ENCODE measurements at places on chromosomes 7 and 10.
A peak's percentile ranks its signal among the peaks of the same experiment; 100 is the strongest.

GRCh38 chr7:55366461-55367070 lies 1.4 kb downstream of the LANCL2 start:
- DNase-seq = no peak

GRCh38 chr10:788796-789748 lies 99.6 kb upstream of the DIP2C start:
- DNase-seq = peak; percentile 79

GRCh38 chr10:59708816-59709394 lies 745 bp downstream of the SLC16A9 start:
- DNase-seq = no peak

- DNase-seq = no peak
These were observed 699.4 kb upstream of the GALNT17 start for GRCh38 chr7:70432567-70433001.

DNA sequence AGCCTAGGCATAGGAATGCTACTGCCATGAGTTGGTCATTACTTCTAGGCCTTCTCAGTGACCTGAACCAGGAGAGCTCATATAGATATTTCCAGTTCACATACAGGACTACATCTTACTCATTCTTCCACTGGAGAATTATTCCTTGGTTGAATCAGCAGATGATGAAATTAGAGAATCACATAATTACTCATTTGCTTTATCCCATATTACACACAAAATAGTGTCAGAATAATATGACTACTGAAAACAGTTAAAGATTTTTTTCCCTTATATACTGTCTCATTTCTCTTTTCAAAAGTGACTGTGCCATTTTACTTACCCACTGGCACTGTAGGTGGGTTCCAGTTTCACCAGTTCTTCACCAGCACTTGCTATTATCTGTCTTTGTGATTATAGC lies 18.5 kb downstream of the BMS1 start:
- no peak for DNase-seq

GRCh38 chr7:92259610-92260247 lies 14.0 kb downstream of the ANKIB1 start:
- DNase-seq = no peak

GRCh38 chr10:76172020-76172419 lies 740.6 kb downstream of the LRMDA start:
- DNase-seq = no peak

DNA sequence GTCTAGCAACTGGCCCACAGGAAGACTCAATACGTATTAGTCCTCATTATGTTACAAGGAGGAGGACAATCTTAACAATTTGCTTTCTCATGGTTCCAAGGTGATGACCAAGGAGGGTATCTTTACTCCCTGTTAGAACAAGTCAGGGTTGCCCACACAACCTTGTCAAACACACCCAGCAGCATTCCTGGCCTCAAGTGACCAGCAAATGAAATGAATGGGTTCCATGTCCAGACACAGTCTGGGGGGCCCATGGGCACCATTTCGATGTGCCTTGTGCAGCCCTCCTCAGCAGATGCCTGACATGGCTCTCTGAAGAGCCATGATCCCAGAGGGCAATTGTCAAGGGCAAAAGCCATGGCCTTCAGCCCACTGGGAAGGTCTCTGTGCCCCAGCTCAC lies 40.8 kb downstream of the ANXA8 start:
- no peak for DNase-seq

DNA sequence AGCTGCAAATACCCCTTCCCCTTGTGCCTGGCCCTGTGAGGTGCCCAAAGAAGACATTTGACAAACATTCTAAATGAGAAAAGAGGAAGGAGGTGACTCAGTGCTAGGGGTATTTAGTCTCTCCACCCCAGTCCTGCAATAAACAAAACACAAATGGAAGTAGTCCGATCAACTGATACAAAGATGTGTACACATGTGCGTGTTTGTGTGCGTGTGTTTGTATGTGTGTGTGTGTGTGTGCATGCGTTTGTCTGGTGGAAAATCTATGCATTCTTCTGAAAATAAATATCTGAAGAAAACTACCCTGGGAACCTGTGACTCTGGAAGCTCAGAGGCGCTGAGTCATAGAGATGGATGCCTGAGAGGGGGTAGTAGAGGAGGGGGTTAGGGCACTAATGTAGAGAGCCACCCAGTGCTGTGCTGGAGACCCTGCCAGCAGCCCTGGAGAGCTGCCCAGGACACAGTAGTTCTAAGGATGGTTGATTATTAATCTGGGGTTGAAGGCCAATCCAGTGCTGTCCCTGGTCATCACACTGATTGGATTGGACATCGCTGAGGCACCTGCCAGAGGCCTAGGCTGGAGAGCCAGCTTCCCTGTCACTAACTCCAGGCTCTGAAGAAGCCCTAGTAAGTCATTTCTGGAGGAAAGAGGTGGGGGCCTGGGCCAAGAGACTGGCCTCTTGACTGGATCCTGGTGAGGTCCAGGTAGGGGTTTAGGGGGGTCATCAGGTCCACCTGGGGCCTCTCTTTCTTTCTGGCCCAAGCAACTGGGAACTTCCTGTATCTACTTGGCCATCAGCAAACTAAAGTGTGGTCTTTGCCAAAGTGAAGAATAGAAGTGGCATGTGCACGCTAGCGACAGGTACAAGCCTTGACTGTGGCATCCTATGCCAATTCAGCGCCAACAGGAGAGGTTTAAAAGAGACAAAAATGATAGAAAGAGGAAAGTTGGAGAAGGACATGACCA lies 18.5 kb downstream of the SFTPA1 start:
- no peak for DNase-seq

GRCh38 chr7:5797179-5797578 lies 15.7 kb upstream of the RNF216 start:
- no peak for DNase-seq

DNA sequence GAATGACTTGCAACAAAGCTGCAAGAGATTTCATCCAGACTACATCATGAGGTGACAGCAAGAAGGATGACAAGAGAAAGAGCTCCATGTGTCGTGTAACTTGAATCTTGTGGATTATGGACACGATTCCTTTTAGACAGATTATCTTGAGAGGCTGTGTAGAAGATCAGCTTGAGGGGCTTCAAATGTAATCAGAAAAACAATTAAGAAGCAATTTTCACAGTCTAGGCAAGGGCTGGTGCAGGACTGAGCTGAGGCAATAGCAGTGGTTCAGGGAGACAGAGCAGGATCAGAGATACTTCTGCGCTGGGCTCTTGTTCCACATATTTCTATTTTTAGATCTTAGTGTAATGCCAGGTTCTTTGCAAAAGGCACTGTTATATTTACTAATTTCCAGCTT lies 253.0 kb upstream of the COBL start:
- no peak for DNase-seq

DNA sequence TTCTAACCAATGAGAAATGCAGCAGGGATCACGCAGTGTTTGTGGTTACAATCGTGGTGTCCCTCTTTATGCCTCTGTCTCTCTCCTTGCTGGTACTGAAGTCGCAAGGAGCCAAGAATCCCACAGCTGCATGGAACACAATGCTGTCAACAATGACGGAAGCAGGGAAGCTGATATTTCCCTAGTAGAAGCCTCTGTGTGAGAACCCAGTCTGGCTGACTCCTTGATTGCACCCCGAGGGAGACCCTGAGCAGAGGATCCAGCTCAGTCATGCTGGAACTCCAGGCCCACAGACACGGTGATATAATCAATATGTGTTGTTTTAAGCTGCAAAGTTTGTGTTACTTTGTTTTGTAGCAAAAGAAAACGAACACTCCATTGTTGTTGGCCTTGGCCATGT lies 677.9 kb downstream of the PARD3 start:
- no peak for DNase-seq

DNA sequence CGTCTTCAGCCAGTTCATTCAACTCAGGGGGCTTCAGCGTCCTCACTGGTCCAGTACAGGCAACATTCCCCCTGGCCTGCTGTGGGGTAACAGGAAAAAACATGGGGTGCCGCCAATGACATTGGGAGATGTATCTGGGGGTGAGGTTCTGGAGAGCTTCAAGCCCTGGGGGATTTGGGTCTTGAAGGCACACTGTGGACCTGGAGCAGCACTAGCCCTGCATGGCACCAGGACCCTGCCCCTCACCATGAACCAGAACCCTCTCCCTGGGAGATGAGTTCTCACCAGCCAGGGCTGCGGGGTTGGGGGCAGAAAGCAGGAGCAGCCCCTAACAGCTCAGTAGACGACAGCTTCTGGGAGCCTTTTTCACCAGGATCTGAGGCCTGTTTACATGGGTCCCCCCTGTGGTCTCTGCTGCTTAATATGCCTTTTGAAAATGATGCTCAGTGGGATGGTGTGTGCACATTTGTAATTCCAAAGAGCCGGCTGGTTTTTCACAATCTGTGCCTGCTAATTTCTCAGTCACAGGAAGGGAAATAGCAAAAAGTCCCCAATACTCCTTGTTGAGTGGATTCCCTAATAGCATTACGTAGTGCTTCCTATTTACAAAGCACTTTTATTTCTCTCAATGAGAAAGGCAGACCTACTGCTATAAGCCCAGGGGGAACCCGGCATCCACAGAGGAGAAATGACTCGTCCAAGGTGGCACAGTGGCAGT lies 509.5 kb downstream of the RPS24 start:
- no peak for DNase-seq

DNA sequence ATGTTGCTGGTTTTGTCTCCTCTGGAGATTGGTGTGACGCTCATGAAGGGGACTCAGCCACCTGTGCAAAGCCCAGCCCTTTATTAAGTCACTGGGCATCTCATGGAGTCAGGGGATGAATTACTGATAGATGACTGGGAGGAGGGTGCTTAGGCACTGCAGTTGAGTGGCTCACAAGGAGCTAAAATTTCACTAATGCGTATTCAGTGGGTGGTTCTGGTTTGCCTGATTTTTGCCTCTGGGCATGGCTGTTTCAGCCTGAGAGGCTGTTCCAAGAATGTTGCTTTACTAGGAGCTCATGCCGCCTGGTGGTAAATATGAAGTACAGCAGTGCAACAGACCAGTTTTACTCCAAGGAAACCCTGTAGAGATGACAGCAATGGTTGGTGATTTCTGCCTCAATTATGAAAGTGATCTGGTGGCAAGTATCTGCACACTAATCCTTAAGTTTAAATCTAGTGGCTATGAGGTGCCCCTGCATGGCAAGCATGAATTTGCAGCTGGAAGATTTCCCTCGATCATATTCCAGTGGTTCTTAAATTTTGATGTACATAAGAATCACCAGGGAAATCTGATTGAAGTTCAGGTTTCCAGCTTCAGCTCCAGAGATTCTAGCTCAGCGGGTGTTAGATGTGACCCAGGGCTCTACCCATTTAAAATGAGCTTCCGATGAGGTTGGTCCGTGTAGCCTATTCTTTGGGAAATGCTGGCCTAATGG lies 19.9 kb downstream of the ACTA2 start:
- DNase-seq = peak; percentile 93

DNA sequence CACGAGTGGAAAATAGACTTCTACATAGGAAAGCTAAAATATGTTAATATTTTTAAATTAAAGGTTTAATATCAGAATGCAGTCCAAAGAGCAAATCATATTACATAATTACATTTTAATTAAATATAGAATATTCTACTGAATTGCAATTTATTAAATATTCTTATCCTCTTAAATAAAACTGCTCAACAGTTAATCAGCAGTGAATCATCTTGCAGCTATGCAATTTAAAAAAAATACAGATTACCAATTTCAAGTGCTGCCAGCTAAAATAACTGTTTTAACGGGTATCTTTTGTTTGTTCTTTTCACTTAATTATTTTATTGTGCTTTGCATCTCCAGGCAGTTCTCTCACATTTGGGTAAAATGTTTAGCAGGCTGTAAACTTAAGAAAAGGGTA lies 82.2 kb downstream of the ZNRF2 start:
- DNase-seq = no peak

DNA sequence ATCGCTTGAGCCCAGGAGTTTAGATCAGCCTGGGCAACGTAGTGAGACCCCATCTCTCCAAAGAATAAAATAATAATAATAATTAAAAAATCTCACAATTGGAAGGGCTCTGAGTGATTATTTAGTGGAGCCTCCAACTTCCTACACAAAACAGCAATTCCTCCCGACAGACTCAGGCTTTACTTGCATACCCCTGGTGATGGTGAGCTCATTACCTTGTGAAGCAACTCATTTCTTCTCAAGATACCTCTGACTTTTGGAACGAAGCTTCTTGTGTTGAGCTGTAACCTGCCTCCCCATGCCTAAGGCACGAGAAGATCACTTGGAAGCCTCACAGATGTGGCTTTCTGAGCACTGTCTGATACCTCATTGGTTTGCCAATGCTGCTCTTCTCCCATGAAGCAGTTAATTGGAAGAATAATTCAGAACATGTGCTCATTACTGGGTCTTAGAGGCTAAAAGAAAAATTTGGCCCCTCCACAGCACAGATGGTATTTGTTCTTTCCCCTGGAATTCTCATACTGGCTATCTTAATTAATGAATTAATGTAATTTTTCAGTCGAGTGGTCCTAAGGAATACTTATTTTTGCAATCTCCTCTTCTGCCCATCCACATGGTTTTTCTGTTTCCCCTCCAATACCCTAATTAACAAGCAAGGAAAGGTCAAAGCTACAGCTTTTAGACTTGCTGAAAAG lies 769.0 kb downstream of the TYW1 start:
- no peak for DNase-seq

DNA sequence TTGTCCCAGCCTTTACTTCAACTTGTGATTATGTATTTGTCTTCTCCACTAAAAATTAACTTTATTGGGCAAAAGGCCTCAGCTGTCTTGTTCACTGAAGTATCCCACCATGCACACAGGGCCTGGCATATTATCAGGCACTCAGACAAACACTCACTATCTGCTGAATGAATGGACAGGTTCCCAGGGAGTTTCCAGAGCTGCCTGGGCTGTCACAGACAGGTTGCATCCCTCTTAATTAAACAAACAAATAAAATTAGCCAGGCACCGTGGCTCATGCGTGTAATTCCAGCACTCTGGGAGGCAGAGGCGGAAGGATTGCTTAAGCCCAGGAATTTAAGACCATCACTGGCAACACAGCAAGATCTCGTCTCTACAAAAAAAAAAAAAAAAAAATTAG lies 1.5 kb upstream of the TSPAN14 start:
- DNase-seq = no peak

DNA sequence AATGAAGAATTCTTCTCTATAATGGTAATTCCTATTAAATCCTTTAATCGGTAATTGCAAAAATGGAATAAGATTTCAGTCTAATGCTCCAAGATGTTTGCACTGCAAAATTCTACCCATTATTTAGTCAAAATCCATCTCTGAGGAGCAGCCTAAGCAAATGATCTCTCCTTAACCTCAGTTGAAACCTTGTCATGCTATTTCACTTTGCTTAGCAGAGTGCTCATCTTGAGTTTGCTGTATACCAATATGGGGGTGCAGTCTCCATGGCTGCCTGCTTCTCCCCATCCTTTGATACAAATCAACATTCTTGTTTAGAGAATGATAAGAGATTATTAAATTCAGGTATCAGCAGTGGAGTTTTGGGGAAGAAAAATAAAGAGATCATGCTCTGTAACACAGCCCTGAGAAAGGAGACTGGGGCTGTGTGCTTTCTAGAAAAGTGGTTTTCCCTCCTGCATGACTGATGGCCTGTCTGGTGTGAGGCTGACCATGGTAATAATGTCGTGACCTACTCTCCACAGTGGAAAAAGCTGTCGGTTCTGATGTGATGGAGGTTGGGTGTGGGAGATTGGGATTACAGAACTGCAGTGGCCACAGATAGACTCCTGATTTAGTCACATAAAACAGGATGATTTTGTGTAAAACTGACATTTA lies 982.1 kb downstream of the NRG3 start:
- DNase-seq = no peak
